ENCODE measurements at places on chromosomes 2 and 18.

GRCh38 chr2:42327125-42327524 lies 33.9 kb downstream of the COX7A2L start:
- DNase-seq = no peak

DNA sequence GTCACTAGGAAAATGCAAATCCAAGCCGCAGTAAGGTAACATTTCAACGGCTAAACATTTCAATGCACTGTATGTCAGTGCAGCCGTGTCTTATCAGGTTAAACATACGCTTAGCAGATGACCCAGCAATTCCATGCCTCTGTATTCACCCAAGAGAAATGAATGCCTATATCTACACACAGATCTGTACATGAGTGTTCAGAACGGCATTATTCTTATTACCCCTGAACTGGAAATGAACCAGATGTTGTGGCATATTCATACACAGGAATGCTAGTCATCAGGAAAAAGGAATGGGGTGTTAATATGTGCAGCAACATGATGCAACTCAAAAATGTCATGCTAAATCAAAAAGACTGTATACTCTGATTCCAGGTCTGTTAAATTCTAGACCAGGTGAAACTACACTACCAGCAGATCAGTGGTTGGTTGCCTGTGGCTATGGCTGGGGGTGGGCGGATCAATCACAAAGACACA lies 80.4 kb upstream of the RPL31 start:
- no peak for DNase-seq

- DNase-seq = no peak
Measured at GRCh38 chr2:190467575-190468083, 59.5 kb downstream of the MFSD6 start.

- no peak for DNase-seq
Measured at GRCh38 chr18:12393510-12393909, 14.2 kb upstream of the PRELID3A start.

- no peak for DNase-seq
Measured at GRCh38 chr18:27361477-27361876, 176.4 kb upstream of the CHST9 start.

DNA sequence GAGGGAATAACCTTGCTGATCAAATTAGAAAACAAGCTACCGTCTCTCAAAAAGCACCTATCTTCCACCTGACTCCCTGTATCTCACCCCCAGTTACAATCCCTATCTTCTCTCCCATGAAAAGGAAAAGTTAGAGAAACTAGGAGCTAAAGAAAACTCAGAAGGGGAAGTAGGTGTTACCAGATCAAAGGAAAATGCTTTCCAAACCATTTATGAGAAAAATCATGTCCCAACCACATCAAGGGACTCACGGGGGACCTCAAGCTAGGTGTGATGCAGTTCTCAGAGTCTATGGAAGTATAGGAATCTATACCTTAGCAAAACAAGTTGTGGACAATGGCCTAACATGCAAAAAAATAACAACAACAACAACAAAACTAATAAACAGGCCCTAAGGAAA lies 135.5 kb upstream of the RMP24 start:
- no peak for DNase-seq

GRCh38 chr18:49850636-49851035 lies 37.3 kb upstream of the ACAA2 start:
- DNase-seq = no peak

GRCh38 chr2:96109361-96109680 lies 7.0 kb downstream of the ADRA2B start:
- DNase-seq = no peak

DNA sequence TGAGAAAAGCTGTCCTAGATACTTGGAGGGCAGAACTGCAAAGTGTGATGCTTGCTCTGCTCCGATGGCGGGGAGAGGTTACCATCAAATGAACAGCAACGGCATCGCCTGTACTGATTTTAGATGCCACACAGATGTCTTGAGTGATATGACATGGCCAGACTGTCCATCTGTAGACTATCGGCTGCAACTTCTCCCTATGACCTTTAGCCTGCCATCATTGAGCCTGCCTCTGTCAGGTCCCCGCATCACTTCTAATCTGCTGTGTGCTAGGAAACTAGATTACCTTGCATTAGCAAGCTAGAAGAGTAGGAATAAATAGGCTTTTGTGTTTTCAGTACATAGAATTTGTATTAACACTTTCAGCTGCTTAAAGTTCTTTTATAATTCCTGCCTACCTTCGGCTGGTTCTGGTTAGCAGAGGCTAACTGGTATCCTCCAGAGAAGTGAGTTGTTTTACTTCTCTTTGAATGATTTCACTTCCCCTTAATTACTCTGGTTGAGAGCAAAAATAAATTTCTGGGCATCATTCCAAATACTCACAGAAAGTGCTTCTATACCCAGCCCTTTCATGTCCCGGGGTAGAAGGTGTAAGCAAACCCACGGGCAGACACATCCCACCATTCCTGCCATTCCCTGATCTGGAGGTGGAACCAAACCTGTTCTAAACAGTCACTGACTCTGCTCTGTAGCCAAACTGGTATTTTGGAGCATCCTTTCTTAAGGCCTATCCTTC lies 24.0 kb downstream of the GAREM2 start:
- DNase-seq = no peak

- DNase-seq = no peak
Measured at GRCh38 chr18:30288662-30289414, 753.7 kb downstream of the DSC3 start.

- no peak for DNase-seq
Measured at GRCh38 chr18:34695310-34695709, 14.8 kb upstream of the DTNA start.

GRCh38 chr2:182077448-182078142 lies 91.9 kb downstream of the PPP1R1C start:
- peak; percentile 33 for DNase-seq

GRCh38 chr2:128742467-128742866 lies 423.8 kb upstream of the HS6ST1 start:
- DNase-seq = no peak

- DNase-seq = no peak
Measured at GRCh38 chr2:147631294-147631693, 213.5 kb upstream of the ACVR2A start.

DNA sequence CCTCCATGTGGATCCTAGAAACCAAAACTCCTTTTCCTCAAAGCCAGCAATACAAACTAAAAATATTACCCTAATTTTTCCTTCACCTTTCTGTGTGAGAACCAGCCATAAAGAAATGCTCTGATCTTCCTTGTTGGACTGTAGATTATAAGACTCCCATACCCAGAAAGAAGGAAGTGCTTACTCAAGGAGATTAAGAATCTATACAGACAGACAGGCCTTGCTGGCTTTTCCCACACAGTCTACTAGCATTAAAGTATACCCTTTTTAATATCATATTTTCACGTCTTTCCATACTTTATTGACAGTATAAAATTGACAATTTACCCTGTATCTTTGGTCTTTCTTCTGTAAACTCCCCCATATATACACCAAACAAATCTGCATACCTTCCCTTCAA lies 139.0 kb downstream of the GULP1 start:
- no peak for DNase-seq

DNA sequence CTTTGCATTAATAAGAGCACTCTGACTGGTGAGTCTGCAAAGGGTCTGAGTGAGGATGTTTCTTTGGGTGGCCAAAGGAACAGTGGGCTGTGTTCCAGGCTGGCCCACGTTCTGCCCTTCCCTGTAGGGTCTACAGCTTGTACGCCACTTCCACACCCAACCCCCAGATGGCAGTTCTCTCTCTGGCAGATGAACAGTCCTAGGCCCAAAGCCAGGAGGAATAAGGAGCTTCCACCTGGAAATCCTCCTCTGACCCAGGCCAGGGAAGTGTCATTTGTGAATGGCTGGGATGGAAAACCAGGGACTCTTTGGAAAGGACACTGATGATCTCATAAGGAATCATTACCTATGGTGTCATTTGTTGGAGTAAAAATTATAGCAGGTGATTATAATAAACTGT lies 6.6 kb downstream of the OTOF start:
- peak; percentile 68 for DNase-seq

DNA sequence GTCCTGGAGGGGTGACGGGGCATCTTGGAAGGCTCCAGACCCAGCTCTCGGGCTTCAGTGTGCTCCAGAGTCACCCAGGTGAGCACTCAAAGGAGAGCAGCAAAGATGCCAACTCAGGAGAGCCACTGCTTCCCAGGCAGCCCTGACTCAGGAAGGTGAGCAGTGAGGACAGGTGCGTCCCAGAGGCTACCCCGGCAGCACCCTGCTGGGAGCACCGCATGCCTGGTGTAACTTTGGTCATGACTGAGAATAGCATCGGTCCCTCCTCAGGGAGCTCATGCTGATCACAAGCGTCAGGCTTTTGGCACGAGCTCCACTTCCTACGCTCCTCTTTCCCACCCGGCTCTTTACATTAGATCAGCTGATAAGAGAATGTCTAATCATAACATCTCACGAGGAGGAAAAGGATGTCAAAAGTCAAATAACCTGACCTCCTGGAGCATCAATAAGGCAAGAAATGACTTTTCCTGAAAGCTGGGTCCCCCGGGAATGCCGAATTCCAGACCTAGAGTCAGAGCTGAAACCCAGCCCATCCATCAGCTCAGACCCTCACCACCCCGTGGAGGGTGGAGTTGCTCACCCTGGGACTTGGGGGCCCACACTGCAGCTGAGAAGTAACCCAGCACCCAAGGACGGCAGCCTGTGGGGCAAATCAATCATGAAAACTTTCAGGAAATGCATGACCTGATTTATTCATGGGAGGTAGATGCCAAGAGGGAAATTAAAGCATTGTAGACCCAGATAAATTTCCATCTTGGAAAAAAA lies 248.8 kb downstream of the ACKR3 start:
- no peak for DNase-seq

- no peak for DNase-seq
Measured at GRCh38 chr18:24486684-24487083, 26.2 kb downstream of the HRH4 start.

DNA sequence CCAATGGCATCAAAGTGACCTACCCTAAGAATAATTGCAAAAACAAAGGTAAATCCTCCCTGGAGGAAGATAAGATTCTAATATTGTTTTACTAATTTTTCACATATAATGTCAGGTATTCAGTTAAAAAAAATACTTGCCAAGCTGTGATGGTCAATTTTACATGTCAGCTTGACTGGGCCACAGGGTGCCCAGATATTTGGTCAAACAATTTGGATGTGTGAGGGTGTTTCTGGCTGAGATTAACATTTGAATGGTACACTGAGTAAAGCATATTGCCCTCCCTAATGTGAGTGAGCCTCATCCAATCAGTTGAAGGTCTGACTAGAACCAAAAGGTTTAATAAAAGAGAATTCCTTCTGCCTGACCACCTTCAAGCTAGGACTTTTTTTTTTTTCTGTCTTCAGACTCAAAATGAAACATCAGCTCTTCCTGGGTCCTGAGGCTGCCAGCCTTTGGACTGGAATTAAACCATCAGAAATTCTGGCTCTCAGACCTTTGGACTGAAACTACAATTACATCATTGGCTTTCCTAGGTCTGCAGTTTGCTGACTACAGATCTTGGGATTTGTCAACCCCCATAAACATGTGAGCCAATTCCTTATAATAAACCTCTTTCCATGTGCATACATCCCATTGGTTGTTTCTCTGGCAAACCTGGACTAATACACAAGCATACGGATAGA lies 65.4 kb downstream of the LDAH start:
- no peak for DNase-seq

DNA sequence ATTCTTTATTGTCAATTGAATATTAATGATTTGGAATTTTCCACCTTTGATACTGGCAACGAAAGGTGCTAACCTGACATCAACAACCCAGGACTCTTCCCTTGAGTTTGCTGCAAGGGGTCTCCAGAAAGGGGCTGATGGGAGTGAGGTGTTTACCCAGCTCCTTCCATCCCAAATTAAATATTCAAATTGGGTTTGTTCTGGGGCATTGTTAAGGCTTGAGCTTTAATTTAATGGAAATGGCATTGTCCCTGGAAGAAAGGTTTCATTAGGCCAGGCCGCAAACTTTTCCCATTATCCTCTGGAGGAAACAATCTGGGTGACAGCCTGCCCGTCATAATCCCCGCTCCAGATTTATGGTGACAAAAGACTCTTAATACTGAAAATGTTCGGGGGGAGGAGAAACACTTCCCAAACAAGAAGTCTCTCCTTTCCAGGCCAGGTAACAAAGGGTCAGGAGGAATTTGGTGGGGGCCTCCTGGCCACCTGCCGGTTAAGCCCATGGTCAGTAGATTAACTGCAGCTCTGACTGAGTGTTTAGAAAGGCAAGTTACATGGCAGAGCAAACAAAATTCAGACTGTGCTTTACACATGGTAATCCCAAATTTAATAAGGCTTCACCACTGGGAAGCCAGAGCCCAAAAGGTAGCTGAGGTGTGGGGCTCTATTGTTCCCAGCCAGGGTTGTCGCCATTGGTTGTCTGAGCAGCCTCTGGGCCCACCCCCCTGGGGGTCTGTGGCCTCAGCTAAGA lies 151.4 kb upstream of the SIX3 start:
- peak; percentile 62 for DNase-seq

GRCh38 chr2:6978991-6979390 lies 61.8 kb downstream of the RNF144A start:
- no peak for DNase-seq

DNA sequence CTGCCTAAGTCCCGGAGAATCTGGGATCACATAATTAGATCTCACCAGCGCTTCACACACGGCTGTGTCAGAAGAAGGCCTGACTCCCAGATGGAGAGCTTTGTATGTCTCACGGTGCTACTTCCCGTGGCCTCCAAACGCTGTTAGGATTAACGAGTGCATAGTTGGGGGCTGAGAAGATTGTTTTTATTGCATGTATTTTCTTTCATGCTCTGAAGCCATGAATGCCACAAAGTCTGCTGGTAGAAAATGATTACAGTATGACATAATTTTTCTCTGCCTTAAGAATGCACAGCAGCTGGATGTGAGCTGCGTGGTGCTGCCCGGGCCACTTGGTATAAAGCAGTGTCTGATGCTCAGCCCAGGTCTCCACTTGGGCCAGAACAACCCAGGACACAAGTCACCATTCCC lies 166.5 kb downstream of the SEPTIN10 start:
- DNase-seq = peak; percentile 55

Data from D341Med (cell line).